Astrocyte (in vitro differentiated cells and primary cell): ENCODE measurements at places on chromosomes 11 and 22. TPM values are rescaled to one million over a fixed set of nuclear protein-coding genes. Genes with fewer than 3 reads are reported as not detected.
A peak's percentile ranks its signal among the peaks of the same experiment; 100 is the strongest.

GRCh38 chr11:72553706-72554105 is 119.4 kb upstream of the CLPB start:
- DNase-seq: no peak

GRCh38 chr22:32811788-32812545 is 10.5 kb downstream of the TIMP3 start:
- no peak for DNase-seq

GRCh38 chr11:64196626-64197025 is 9.9 kb upstream of the FERMT3 start:
- DNase-seq: no peak

DNA sequence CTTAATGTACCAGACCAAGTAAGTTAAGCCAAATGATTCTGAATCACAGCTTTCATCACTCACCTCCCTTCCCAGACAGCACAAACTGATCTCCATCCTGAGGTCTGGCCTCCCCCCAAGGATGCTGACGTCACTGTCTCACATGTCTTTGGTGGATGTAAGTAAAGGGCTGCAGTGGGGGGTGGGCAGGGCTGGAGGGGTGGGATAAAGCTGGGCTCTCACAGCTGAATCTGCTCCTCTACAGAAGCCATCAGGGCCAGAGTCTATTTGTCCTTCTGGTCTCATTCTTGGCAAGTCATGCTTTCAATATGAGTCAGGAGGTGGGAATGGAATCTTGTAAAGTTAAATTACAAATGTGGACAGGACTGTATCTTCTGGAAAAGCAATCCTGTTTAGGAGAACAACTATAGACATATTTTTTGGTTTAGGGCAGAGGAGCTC is 32.7 kb downstream of the P4HA3 start:
- peak; percentile 100 for DNase-seq

- no peak for DNase-seq
Measured at GRCh38 chr11:115737875-115738274, 233.7 kb upstream of the CADM1 start.

DNA sequence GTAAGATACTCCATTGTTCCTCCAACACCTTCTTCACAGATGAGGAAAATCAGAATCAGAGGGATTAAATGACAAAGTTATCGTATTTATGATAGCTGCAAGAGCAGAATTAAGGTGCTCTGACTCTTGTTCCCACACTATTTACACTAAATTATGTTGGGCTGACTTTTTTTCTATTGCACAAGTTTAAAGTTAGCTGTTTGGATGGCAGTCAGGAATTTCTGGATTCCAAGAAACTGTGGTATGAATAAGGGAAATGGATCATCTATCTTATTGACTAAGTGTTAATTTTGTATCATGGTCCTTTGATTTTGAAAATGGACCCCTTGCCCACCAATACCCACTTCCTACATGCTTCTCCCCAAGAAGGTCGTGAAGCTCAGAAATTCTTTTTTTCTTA is 19.9 kb upstream of the APOA1 start:
- DNase-seq: no peak

GRCh38 chr11:2528301-2529050 is 83.7 kb downstream of the KCNQ1 start:
- no peak for DNase-seq

DNA sequence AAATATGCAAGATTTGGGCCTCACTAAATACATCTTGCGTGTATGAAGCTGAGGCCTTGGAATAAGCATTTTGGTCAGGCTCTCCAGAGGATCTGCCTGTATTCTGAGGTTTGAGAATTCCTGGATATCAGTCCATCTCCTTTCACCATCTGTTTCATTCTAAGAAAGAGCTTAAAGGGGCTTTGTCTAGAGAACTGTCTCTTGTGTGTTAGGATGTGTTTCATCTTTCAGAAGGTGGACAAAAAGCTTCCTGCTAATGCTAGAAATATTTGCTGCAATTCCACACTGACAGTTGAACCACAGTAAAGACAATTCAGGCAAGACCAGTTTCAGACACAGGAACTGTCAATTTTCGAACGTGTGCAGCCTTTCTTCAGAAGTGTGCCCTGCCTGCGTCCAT is 185.4 kb downstream of the DBX1 start:
- DNase-seq: no peak

DNA sequence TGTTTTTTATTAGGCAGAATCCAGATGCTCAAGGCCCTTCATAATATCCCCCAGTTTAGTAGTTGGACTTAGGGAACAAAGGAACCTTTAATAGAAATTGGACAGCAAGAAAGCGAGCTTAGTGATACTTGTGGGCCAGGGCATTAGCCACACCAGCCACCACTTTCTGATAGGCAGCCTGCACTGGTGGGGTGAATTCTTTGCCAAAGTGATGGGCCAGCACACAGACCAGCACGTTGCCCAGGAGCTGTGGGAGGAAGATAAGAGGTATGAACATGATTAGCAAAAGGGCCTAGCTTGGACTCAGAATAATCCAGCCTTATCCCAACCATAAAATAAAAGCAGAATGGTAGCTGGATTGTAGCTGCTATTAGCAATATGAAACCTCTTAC is 1.4 kb downstream of the HBB start:
- DNase-seq: no peak

DNA sequence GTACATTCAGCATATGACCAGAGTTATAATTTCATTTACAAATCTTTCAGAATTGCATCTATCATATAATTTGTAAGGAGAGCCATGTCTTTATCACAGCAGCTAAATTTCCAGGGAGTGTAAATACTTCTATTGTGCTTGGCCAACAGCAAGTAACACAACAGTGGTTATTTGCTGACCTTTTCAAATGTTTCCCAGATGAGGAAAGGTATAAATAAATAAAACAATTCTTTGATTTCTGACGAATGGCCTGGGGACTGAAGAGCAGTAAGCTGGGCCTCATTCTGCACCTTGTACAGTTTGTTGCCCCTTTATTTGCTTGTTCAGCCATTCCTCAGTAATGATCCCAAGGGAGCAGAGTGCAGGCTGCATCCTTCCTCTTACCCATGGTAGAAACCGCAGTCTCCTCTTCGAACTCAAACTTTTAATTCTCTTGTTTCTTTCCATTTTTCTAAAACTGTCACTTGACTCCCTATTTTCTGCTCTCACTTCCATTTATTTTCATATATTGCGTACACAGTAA is 132.8 kb downstream of the DDX10 start:
- no peak for DNase-seq

GRCh38 chr22:36860821-36861659 is at the start of gene NCF4:
NCF4 (plus strand) TSS chr22:36861006; CDS start chr22:36861172, 166 bp downstream.
- no peak for DNase-seq

GRCh38 chr11:76666408-76666807 is 4.1 kb downstream of the LRRC32 start:
- no peak for DNase-seq

DNA sequence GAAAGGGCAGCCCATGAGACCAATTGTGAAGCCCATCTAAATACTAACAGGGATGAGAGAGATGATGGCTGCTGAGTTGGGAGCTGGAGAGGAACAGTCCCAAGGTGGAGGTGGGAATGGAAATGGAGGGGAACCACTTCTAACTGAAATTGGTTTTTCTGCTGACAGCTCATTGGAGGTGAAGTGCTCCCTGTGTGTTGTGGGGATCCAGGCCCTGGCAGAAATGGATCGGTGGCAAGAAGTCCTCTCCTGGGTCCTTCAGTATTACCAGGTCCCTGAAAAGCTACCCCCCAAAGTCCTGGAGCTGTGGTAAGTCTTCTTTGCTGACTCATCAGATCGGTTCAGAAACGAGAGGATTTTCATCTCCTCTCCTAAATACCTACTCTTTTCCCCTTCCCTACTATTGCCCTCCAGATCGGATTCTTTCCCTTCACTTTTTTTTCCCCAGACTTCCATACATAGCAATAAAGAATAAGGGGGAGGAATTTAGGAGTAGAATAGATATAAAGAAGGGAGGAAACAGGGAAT is 2.0 kb downstream of the PEX26 start:
- DNase-seq: no peak

DNA sequence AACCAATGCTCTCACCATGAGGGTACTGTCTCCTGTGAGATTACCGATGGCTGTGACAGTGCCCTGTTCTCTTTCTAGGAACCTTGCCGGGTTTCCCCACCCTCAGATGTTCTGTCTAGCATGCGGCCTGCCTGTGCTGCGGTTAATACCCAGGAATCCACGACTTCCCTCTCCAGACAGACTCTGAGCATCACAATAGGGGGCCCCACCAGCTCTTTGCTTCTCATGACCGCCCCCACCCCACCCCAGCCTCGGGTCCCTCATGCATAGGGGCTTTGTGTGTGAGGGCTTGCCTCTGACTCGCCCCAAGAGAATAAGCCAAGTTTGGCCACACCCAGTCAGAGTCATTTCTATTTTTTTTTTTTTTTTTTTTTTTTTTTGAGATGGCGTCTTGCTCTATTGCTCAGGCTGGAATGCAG is 10.3 kb downstream of the PARVG start:
- DNase-seq: peak; percentile 14

DNA sequence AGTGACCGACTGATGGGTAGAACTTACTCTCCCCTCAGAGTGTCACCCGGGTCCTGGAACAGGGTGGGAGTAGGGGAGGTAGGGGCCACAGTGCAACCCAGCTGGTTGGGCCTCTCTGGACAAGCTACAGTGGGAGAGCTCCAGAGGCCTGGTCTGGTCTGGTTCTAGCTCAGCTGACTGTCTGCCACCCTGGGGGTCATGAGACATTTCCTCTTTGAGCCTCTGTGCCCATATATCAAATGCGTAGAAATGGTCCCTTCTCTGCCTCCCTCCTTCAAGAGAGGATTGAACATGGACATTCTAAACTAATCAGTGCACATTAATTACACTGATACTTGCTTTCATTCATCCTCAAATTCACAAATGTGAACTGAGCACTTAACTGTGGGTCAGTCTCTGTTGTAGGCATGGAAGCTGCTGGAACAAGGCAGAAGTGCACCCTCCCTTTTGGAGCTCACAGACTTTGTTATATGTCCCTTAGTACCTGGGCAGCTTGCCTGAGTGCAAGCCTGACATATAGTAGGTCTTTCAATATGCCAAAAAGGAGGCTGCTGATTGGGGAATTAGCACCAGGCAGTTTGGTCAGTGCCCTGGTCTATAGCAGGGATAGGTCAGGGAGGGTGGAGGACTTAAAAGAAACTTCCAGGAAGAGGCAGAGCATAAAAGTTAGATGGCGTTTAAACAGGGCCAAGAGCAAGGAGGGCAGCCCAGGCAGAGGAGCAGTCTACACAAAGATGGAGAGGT is 25.7 kb downstream of the ARHGEF17 start:
- no peak for DNase-seq

- DNase-seq: peak; percentile 22
Measured at GRCh38 chr22:41943661-41944209, 3.2 kb downstream of the CENPM start.

- DNase-seq: no peak
Measured at GRCh38 chr11:705646-706438, at the start of gene EPS8L2. EPS8L2 (plus strand) TSS chr11:706231; CDS start chr11:709408, 3,177 bp downstream.

DNA sequence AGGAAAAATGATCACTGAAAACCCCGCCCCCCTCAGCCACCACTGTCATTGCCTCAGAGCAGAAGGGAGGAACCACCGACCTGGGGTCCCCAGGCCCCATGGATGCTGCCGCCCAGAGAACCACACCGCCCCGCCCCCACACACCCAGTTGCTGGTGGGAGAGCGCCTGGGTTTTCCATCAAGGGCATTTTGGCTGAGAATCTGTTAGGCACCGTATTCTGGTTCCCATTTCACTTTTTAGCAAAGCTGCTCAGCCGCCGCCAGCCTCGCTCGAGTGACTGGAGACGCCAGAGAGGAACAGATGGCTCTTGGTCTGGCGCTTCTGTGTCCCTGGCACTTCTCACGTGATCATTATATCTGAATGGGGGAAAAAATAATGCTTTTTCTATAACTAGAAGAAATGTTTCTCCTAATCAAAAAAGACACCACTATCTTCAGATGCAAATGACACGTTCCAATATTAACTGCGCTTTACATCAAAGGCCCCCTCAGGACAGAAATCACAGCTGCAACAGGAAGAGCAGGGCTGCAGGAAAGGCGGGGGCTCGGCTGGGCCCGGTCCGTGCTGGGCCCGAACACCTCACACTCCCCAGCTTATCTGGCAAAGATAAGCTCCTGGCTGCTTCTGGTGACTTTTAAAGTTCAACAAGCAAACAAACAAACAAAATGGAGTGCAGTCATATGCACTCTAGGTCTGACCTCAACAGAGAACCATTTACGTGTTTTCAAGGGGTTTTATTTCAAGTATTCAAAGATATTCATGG is 149.8 kb downstream of the MPPED1 start:
- no peak for DNase-seq

DNA sequence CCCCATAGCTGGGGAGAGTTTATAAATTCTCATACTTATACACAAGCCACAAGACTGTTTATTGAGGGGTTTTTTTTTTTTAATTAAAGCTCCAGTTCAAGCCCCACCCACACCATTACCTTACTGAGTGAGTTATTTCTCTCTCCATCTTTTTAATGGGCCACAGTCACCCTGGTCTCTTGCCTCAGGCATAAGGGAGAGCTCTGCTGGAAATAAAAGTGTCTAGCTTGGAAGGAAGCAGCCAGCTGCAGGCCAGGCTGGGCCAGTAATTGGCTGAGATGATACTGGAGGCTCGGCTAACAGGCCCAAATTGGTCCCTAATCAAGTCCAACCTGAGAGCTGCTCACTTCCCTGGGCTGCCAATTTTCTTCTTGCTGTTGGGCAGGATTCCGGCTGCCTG is 174.1 kb downstream of the INSC start:
- no peak for DNase-seq

GRCh38 chr11:123690485-123690884 is 36.1 kb upstream of the SCN3B start:
- DNase-seq: peak; percentile 47

DNA sequence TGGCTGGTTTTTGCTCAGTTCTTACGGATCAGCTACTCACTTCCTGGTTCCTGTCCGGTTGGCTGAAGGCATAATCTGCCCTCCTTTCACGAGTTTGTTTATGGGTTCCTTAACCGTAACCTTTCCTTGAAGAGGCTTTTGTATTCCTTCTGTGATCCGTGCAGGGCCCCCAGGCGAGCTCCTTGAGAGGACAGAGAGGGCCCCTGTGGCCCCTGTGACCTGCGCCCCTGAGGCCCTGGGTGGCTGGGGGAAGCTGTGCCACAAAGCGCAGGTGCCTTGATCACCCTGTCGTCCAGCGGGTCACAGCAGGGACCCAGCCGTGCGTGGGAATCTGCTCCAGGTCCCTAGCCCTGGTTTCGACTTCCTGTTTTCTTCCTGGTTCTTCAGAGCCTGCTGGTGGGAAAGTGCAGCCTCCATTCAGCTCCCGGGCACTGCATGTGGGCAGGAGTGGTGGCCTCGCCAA is 27.8 kb upstream of the FADD start:
- no peak for DNase-seq

GRCh38 chr22:39937906-39938305 is 22.3 kb upstream of the TMA7B start:
- DNase-seq: no peak

- no peak for DNase-seq
Measured at GRCh38 chr11:110071197-110071596, 22.0 kb upstream of the ZC3H12C start.

GRCh38 chr11:116144387-116144958 is 628.3 kb downstream of the BUD13 start:
- no peak for DNase-seq

GRCh38 chr11:120842195-120842594 is 181.7 kb upstream of the TBCEL start:
- no peak for DNase-seq

GRCh38 chr11:60334005-60334620 is 7.1 kb downstream of the MS4A6E start:
- no peak for DNase-seq

DBX1 gene
- total RNA-seq: not detected in 2 replicates

SNX19 gene
- total RNA-seq: 45.6 and 48.4 TPM in 2 replicates

ADAMTS8 gene
- 0.17 and 0.20 TPM in 2 replicates for total RNA-seq

C11orf58 gene
- total RNA-seq: 159 and 162 TPM in 2 replicates

RAG2 gene
- not detected in 2 replicates for total RNA-seq

MN1 gene
- total RNA-seq: 98.6 and 110 TPM in 2 replicates

TRPM5 gene
- not detected in 2 replicates for total RNA-seq

BTG4 gene
- total RNA-seq: 0.50 and 0.55 TPM in 2 replicates

MS4A3 gene
- total RNA-seq: not detected in 2 replicates

CRYBB3 gene
- 0.43 TPM in 1 of 2 replicates, not detected in the other for total RNA-seq
